Stimulated activated CD8-positive, alpha-beta memory T cell treated with anti-CD3 and anti-CD28 coated beads, Interleukin-4, amount 100 ng/mL, for 1 hour (primary cell): ENCODE measurements at places on chromosomes 4 and X.

- DNase-seq = no peak
These were observed 1.3 kb upstream of the ZNF732 start for GRCh38 chr4:306551-306961.

DNA sequence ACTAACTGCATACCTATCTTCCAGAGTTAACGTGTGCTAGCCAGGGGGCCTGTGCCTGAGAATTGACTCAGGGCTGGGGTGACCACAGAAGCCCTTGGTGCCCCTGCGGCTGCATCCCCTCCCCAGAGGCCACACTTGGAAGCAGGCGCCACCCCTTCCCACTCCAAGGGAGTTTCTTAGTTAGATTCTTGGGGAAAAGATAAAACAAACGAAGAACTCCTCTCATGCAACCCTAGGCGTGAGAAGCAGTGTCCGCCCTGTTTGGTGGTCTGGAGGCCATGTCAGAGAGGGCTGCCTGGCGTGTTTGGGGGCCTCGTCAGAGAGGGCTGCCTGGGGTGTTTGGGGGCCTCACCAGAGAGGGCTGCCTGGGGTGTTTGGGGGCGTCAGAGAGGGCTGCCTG, 50.3 kb upstream of the HGFAC start:
- no peak for DNase-seq

GRCh38 chrX:47446971-47447370, 36.1 kb downstream of the ZNF41 start:
- DNase-seq = no peak

DNA sequence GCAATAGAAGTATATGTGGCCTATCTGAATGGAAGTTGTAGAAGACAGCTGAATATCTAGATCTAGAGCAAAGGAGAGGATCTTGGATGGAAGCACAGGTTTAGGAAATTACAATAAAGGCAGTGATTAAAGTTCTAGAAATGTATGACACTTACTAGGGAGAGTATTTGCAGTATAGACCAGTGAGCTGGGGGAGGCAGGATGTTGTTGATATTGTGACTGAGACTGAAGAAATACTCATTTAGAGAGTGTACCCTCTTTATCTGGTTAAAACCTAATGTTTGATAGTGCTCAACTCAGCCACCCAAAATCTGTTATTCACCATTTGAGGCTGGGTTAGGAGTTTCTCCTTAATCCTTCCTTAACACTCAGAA, 439.5 kb downstream of the GRXCR1 start:
- no peak for DNase-seq
